NCI-H1092 treated with DMSO at 0.1 percent for 48 hours (cell line): ENCODE measurements at places on chromosomes 16 and 17.
A peak's percentile ranks its signal among the peaks of the same experiment; 100 is the strongest.

DNA sequence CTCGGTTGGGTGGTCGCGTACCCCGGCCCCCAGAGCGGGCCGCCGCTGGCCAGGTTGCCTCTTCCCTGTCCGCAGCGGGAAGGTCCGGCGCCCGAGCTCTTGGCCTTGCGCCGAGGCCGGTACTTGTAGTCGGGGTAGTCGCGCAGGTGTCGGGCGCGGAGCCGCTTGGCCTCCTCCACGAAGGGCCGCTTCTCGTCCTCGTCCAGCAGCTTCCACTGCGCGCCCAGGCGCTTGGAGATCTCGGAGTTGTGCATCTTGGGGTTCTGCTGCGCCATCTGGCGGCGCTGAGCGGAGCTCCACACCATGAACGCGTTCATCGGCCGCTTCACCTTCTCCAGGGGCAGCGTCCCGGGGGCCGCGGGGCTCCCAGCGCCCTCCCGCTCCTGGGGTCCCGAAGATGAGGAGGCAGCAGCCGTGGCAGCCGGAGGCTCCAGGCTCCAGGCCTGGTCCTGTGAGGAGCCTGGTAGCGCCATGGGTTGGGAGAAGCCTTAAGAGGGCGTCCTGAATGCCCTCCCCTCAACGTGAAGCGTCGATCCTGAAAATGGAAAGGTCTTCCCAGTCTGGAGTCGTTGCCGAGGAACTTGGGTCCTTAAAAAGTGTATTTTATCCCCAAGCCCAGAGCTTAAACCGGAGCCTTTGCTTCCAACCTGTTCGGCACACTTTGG, 558 bp downstream of the SOX15 start:
- DNase-seq = no peak

- DNase-seq = peak; percentile 73
Measured at GRCh38 chr17:38554430-38555350, 51.1 kb downstream of the SRCIN1 start.

- no peak for DNase-seq
Measured at GRCh38 chr16:49622084-49622390, 233.9 kb downstream of the ZNF423 start.

DNA sequence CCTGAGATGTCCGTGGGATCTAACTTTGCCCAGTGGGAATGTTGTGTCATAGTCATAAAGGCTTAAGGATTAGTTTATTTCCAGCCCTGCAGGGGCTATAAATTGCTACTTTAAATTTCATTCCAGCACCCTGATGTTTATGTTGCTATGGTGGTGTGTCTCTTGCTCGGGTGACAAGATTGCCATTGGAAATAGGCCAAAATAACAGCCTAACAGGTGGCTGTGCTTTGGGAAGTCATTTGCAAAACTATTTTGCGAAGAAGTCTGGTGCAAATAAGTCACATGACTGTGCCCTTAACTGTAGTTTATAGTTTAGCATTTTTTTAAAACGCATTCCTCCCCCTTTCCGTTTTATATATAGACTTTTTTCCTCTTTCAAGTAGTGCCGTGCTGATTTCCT, 23.1 kb downstream of the PITPNC1 start:
- no peak for DNase-seq

DNA sequence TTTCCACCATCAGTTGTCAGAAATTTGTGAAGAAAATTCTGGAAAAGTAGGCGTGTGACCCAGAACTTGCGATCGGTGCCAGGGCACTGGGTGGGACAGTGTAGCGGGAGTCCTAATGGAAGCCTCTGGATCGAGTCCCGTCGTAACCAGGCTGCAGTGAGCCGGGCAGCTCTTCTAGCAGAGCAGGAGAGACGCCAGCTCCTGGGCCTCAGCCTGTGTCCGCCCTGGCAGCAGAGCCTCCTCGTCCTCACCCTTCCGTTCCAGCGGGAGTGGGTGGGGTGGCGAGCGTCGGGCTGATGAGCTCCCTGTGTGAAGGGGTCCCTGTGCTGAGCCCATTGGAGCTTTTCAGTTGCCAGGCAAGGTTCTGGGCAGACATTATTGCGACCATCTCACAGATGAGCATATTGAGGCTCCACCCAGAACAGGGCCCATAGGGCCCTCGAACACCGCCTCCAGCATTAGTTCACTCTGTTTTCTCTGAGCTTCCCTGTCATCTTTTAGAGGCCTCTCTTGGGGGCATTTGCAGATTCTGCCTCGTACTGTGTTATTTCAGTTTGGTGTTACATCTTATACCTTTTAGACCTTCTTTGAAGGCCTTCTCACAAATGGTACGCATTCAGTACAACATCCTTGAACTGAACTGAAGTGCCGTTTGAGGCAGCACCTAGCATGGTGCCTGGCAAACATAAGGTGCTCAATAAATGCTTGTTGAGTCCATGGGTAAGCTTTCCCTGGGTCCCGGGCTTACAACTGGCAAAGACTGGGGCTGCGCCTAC, 207.1 kb upstream of the CIBAR2 start:
- no peak for DNase-seq

- DNase-seq = no peak
Measured at GRCh38 chr17:51289696-51290111, 29.4 kb downstream of the UTP18 start.

DNA sequence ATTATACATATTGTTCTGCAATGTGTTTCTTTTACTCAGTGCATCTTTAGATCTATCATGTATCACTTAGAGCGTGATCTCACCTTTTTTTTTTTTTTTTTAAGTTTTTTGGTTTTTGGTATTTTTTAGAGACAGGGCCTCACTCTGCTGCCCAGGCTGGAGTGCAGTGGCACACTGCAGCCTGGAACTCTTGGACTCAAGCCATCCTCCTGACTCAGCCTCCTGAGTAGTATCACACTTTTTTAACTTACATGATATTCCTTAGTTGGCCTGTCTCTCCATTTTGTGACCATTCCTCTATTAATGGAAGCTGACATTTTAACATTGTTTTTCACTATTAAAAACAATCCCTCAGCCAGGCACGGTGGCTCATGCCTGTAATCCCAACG, 4.7 kb upstream of the MPO start:
- no peak for DNase-seq

DNA sequence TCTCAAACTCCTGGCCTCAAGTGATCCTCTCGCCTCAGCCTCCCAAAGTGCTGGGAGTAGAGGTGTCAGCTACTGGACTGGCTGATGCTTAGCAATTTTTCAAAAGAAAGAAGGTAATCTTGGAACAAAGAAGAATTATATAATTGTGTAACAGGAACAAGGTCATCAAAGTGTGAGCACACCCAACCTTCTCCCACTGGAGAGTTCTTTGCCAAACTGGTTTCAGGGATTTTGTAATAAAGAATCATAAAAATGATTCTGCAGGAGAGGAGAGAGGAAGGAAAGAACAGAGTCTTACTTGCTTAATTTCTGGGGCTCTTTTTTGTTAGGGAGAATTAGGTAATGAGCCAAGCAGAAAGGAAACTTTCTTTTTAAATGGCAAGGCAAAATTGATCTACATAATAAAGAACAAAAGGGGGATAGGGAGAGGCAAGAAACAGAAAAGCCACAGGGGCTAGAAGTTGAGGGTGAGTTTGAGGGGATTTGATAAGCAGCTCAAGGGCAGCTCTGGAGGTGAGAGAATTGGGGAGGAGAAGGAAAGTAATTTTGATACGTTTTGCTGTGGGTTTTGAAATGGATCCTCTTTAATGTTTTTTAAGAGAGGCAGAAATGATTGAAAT, 21.3 kb downstream of the CHD9NB start:
- DNase-seq = no peak

GRCh38 chr17:67379251-67379630, 2.2 kb downstream of the PITPNC1 start:
- no peak for DNase-seq

GRCh38 chr16:16881814-16882213, 502.9 kb downstream of the NPIPA7 start:
- DNase-seq = no peak

DNA sequence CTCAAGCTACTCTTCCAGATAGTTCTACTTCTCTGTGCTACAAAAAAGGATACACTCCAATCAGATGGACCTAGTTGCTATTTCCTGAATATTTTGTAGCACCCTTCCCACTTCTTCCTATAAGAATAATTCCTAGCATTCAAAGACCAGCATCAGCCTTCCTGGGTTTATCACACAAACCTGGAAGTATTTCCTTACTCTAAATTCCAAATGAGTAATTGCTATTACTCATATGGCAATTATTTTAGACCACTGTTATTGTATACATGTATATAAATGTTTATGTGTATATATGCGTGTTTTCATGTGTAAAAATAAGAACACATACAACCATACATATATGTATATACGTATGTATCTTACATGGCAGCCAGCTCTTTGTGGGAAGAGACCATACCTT, 130.6 kb downstream of the MYO1D start:
- no peak for DNase-seq

DNA sequence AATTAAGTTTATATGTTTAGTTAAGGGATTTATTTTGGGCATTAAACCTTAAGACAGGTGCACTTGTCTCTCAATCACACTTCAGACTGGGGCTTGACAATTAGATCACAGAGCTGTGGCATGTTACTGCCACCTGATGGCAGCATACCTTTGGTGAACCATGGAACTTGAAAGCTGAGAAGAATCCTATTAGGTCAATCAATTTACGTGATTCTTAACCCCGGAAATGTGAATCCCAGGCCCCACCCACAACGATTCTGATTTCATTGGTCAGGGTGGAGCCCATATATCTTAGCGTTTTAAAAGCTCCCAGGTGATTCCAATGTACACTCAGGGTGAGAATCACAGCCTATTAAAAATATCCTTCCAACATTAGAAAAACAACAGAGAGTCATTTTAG, 91.0 kb downstream of the GSG1L start:
- DNase-seq = no peak

GRCh38 chr17:17514993-17515933, 19.1 kb upstream of the RASD1 start:
- no peak for DNase-seq

DNA sequence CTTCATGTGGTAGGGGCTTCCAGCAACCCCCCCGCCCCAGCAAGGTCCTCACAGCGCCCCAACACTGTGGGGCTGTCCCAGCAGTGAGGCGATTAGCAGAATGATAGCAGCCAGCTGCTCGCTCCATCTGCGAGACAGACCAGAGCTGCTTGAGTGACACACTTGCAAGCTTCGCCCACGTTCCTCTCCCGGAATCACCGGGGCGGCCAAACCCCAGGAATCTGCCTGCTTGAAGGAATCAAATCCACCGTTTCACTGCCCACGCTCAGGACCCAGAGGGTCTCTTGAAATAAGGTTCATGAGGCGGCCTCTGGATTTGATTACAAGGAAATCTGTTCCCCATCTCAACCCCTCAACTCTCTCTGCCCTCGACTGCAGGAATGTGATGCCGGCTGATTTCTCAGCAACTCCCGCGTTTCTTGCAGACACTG, 356.0 kb downstream of the C16orf95 start:
- DNase-seq = no peak

DNA sequence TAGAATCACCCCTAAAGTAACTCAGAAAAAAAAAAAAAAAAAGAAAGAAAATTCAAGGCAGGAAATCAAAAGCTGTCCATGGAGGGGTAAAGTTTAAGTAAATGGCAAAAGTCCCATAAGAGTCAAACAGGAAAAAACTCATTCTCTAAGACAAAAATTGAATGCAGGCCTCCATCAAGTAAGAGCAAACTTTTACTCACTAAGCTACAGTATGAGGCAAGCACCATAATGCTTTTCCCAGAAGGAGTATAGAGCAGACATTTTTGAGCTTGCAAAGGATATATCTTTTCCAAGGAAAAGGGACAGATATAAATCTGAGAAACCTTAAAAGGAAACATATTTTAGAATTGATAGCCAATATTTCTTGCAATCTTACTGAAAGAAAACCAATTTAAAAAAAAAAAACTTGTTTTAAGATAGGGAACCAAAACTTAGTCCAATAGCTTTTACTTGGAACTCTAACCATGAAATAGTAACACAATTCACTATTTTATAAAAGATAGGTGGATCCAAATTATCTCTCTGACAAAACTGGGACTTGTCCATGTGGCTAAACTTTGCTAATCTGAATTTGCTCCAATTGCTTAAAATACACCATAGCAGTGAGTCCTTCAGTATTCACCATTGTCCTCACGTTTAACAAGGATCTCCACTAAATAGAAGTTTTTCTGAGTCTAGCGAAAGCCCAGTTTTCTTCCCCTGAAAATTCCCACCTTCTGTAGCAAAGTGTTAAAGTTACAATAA, 99.8 kb downstream of the CDH11 start:
- DNase-seq = no peak

GRCh38 chr16:60776281-60776680, 1260.0 kb downstream of the CDH8 start:
- DNase-seq = no peak

DNA sequence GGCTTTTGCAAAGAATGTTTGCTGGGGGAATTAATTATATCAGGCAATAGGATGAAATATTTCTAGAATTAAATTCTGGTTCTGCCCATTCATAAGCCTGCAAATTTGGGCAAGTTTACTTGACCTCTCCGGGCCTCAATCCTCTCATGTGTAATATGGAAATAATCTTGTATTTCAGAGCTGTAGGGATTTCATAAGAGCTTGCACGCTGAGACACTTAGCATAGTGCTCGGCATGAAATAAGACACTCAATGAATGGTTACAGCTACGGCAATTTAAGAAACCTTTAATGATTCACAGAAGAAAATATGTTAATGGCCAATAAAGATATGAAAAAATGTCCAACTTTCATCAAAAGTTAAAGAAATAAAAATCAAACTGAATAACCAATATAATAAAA, 40.6 kb upstream of the PITPNM3 start:
- no peak for DNase-seq

- peak; percentile 61 for DNase-seq
Measured at GRCh38 chr16:592518-593306, 2.8 kb downstream of the RAB40C start.

GRCh38 chr17:45395569-45396415, 36.9 kb downstream of the ARHGAP27 start:
- no peak for DNase-seq

DNA sequence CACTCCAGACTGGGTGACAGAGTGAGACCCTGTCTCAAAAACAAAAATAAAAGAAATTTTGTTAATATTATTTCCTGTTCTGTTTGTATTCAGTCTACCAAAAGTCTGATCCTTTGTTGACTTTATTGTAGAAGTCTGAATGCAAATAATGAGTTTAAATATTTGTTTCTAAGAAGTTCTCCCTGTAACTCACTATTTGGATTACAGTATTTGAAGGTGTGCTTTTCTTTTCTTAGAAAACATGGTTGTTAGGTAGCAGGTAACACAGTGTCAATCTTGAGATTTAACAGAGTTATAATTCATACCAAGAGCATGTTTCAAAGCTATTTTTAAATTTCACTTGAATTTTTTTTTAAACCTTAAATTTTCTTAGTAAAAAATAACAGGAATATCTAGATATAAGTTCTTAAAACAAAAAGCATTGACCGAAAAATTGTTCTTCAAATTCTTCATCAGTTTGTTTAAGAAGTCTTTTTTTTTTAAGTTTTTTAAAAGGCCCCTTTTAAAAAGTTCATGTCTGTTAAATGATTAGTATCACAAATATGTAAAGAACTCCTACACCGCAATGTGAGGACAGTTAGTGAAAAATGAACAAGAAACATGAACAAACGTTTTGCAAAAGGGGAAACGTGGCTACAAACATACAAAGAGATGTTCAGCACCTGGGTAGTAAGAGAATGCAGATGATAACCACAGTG, 35.0 kb downstream of the GAN start:
- DNase-seq = no peak
